ENCODE measurements at places on chromosomes 2 and 18.

DNA sequence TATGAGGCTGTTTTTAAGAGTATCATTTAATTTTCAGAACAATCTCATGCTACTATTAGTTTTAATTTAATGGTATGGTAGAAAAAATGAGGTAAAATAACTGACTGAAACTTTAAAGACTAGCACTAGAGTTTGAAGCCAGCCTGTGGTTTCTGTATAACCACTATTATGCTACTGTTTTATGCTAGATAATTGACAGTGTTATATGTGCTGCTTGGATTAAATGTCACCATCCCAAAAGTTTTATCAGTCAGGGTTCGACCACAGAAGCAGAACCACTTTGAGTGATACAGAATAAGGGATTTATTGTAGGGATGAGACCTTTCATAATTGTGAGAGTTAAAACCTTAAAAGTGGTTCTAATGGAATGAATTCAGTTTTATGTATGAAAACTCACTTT, 271.6 kb downstream of the PTGR3 start:
- DNase-seq: no peak

- no peak for DNase-seq
These were observed 88.2 kb downstream of the MTCL1 start for GRCh38 chr18:8793445-8794155.

DNA sequence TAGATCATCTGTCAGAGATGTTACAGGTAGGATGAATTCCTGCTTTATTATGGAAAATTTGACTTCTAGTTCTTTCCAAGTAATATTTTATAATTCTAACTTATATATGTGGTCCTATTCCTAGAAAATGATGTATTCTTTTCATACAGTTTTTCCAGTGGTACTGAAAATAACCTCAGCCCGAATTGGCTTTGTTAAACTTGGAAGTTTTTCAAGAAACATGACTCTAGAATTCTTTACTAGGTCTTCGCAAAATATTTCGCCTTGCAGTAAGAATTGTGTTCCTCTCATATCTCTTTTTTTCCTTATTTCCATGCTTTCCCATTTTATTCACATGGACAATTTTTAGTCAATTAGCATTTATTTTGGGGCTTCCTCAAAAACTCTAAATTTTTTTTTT, 60.5 kb downstream of the BMPR2 start:
- DNase-seq: no peak

DNA sequence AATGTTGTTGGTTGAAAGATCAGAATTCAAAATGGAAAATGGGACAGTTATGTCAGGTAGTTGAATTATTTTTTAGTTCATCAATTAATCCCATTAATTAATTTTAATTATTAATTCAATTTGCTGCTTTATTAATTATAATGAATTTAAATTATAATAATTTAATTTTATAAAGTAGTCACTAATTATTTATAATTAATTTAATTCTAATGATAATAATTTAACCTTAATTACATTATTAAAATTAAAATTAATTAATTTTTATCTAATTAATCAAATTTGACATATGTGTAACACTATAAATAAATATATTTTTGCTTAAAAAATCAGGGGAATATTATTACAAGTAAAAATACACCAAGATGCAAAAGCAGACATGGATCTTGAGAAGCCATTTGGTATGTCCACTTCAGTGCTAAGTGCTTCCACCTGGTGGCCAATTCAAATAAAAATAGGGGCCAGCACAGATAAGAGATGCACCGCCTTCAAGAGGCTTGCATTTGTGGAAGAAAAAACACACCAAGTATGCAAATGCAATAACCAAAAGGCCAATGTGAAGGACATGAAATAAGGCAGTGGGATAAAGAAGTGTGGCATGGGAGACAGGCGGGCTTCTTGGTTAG, 73.2 kb downstream of the MBP start:
- DNase-seq: no peak

- DNase-seq: no peak
These were observed 4.1 kb downstream of the ABCG8 start for GRCh38 chr2:43842866-43843226.

GRCh38 chr2:136238286-136239078, 120.5 kb upstream of the CXCR4 start:
- no peak for DNase-seq

DNA sequence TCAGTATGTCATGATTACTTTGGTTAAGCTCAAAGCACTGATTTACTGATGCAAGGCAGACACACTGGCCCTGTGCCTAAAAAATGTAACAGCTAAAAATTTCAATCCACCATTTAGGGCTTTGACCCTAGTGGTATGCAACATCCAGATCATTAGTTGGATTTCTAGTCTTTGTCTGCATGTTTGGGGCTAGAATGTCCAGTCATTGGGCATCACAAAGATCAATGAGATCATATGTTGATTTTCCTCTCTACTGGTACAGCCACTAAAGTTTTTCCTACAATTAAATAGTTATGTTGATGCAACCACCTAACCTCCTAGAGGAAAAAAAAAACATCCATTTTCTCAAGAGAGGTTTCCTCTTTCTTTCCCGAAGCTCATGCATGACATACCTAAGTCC, 53.4 kb upstream of the REV1 start:
- DNase-seq: no peak

GRCh38 chr2:44148999-44149398, 19.7 kb upstream of the PPM1B start:
- no peak for DNase-seq

- DNase-seq: no peak
These were observed 114.7 kb downstream of the CSRNP3 start for GRCh38 chr2:165584126-165584654.

GRCh38 chr18:58095655-58096054, 51.6 kb downstream of the NEDD4L start:
- DNase-seq: no peak

DNA sequence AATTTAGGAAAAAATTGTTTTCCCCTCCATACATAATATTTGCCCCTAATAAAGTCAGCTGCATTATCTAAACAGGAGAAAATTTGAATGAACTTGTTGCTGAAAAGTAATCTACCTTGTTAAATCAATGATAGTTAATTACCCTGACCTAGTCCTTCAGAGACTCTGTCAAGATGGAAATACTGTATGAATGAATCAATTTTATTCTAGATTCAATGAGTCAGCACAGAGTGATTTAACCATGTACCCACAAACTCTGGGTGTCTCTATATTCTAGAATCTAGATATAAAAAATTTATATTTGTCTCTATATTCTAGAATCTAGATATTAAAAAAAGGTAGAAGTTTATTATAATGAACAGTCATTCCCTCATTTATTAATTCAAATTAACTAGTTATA, 36.2 kb downstream of the NDUFAF7 start:
- no peak for DNase-seq

- no peak for DNase-seq
These were observed 1.3 kb upstream of the USP34 start for GRCh38 chr2:61471905-61472805.
